ENCODE measurements at places on chromosomes 1 and 21. TPM values are rescaled to one million over a fixed set of nuclear protein-coding genes. Genes with fewer than 3 reads are reported as not detected.

The PADI1 gene
- 0.43 TPM for total RNA-seq

GRCh38 chr1:119740896-119741780, 27.6 kb downstream of the HMGCS2 start:
- DNase-seq = no peak

DNA sequence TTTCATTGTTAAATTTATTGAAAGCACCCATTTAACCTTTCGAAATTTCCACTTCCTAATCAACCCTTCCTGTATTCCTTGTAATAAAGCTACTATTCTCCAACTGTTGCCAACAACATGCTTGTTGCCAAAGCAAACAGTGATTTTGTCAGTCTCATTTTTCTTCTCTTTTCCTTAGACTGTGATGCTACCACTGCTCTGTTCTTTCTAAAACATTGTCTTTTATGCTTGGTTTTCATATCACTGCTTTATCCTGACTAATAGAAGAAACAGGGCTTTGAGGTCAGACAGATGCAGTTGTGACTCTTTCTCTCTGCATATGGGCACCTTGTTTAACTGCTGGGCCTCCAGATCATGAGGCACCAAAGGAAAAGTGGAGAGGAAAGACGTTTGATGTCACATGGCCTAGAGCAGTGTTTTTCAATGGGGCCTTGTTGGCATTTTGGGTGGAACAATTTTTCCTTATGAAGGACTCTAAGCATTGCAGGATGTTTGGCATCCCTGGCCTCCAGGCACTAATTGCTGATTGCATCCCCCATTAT, 56.1 kb downstream of the HMCN1 start:
- DNase-seq = no peak

GRCh38 chr1:73326663-73327062, 871.3 kb downstream of the LRRIQ3 start:
- DNase-seq = no peak

The CD48 gene
- not detected for total RNA-seq

DNA sequence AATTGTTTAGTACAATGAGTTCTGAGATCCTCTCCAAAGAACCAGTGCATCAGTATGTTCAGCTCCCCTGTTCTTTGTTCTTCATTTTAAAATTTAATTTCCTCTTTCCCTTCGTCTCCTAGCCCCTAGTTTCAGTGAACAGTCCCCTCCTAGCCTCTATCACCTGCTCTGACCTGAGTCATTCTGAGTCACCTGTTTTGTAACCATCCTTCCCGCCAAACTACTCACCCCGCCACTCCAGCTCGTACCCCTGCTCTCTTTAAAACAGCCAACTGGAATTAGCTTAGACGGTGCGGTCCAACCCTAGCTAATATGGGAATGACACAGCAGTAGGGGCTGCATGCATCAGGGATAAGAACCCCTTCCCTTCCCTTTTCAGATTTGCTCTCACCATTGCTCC, 16.8 kb upstream of the ERVH48-1 start:
- no peak for DNase-seq

- no peak for DNase-seq
Observed at GRCh38 chr21:22670148-22670547, 1671.9 kb downstream of the NCAM2 start.

The LRRC71 gene
- not detected for total RNA-seq

The HAPLN2 gene
- not detected for total RNA-seq

The ARMH1 gene
- total RNA-seq = 0.43 TPM

GRCh38 chr1:230144010-230144614, 77.1 kb downstream of the GALNT2 start:
- DNase-seq = no peak

GRCh38 chr1:58538821-58539220, 7.7 kb downstream of the OMA1 start:
- DNase-seq = peak; percentile 68

The BCAR3 gene
- 36.4 TPM for total RNA-seq

DNA sequence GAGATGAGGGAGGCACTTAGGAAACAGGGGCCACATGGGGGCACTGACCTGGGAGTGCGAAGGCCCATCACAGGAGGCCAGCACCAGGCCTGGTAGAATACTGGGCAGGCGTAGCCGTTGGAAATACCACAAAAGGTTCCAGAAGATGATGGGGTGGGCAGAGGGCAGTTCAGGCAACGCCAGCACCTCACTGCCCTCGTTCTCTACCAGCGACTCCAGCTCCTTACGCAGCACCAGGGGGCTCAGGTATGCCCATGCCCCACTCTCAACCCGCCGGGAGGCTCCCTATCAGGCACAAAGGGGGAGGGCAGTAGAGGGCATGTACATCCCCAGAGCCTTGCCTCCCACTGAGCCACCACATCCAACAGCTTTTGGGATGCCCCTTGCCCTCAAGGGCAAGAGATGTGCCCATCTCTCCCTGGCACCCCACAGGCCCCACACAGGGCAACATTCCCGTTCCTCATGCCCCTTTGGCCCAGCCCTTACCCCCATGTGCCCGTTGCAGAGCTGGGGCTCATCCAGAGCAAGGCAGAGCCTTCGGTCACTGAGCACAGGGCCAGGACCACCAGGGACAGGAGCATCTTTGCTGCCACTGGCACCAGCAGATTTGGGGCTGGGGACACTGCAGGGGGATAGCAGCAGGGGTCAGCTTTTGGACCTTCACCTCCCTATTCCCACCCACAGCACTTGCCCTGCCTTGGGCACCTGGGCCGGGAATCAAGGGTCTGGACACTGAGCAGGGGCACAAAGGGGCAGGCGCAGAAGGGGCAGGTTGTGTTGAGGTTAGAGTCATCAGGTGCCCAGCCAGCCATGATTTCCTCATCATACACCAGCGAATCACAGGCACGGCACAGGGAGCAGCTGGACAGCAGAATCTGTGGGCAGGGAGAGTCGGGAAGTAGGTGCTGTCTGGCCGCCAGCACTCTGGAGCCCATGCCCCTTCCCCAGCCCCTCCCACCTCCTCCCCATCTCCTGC, 9.7 kb upstream of the GATAD2B start:
- no peak for DNase-seq

DNA sequence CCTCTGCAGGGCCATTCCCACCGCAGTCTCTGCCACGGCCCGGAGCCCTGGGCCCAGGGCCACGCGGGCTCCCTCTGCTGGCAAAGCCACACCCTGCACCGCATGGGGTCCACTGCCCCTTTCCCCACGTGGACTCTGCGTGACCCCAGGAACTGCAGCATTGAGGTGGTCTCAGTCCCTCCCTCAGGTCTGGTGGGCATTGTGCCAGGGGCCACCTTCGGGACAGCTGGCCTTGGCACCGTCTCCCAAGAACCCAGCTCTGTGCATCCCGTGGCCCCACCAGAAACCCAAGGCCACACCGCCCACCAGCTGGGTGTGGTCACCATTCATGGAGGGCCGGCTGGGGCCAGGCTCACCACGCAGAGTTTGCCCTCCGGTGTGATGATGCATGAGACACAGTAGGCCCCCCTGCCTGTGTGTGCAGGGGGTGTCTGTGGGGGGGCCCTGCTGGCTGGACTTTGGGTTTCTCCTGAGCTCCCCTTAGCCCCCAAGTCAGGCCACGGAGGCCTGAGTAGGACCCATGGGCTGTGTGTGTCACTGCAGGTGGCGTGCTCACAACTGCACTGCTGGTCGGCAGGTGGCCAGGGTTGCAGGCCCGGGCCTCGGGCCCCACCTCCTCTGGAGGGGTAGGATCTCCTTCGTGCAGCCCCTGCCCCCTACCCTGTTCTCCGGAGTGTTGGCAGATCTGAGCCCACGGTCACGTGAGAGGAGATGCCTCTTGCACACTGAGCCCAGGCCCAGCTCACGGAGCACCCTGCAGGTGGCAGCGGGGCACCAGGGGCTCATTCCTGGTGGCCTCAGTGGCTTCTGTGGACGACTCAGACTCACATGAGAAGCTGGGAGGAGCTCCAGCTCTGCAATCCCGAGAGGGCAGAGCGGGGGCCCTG, 5.8 kb downstream of the VWA1 start:
- DNase-seq = peak; percentile 36

The PALMD gene
- total RNA-seq = 6.8 TPM

DNA sequence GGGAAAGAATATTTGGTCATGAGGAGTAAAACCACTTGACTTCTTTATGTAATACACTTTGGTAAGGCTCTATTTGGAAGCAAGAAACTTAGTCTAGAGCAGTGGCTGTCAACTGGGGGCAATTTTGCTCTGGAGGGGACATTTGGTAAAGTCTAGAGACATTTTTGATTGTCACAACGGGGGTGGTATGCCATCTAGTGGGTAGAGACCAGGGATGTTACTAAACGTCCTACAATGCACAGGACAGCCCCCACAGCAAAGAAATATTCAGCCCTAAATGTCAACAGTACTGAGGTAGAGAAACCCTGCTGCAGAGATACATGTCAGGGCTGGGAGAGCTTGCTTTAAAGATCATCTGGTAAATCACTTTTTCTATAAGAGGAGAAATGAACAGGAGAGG, 13.5 kb downstream of the FUCA1 start:
- peak; percentile 4 for DNase-seq

- no peak for DNase-seq
Observed at GRCh38 chr1:197438010-197438790, 170.1 kb downstream of the CRB1 start.

The RBM11 gene
- 0.32 TPM for total RNA-seq

- DNase-seq = no peak
Observed at GRCh38 chr1:111517469-111518225, 14.2 kb upstream of the ADORA3 start.

DNA sequence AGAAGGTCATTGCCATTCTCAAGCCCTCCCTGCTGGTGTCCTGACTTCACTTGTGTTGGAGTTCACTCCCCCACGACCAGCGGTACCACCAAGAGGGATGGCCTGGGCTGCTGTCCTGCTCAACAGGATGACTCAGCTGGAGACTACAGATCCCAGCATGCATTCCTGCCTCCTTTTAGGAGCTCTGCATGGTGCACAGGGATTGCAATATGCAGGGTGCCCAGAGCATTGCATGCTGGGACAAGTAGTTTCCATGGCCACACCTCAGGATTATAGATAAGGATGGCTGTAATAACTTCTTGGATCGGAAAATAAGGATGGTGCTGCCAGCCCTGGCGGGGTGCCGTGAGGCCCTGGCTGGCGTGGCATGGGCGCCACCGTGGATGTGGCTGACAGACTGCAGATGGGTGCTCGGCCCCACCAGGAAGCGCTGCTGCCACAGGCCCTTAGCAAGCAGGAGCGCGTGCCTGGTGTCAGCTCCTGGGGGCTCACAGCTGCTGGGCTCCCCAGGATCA, 150.0 kb downstream of the CASZ1 start:
- peak; percentile 56 for DNase-seq

The ALPL gene
- 1.3 TPM for total RNA-seq

DNA sequence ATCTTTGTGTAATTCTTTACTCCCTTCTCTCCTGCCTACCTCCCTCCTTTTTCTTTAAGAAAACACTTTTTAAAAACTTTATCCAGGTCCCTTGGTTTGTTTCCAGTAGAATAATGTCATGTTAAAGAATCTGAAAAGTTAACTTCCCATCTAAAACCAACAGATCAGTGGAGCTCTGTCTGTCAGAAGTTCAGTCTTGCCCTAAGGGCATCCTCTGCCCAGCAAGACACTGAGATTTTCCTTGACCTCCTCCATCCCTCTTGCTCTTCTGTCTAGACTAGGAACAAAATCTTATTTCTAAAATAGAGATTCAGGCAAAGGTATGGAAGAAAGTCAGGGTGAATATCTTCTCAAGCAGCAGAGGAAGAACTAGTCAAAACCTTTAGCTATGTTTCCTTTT, 5.7 kb upstream of the GNL2 start:
- DNase-seq = no peak

- no peak for DNase-seq
Observed at GRCh38 chr1:90149101-90149500, 154.2 kb downstream of the ZNF326 start.

The ZNF697 gene
- total RNA-seq = 13.2 TPM

DNA sequence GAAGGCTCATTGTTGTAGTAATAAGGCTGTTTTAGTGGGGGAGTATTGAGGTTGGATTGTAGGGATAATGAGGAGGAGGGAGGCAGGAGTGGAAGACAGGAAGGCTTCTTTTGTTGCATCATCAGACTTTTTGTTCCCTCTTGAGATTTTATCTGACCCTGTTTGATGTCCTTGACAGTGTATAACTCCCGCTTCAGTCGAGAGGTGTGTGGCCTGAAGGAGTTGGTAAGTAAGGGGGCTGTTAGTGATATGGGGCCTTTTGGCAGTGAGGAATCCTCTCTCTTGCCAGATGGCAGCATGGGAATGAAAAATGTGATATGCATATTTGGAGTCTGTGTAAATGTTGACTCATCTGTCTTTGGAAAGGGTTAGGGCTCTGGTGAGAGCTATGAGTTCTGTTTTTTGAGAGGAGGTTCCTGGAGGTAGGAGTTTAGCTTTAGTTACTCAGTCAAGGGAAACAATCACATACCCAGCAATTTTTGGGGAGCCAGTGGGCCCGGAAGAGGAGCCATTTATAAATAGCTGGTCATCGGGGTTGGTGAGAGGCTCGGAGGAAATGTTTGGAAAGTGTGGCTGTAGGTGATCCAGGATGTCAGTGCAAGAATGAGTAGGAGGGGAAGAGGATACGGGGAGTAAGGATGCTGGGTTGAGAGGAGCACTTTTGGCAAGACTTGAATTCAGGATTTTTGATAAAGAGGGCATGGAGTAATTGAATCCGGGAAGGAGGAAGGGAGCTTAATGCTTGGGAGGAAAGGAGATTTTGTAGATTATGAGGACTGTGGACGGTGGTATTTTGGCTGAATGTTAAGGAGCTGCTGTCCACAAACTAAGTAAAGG, 136.7 kb upstream of the ETV3 start:
- DNase-seq = peak; percentile 54

The TEX38 gene
- total RNA-seq = not detected
